ENCODE measurements at places on chromosomes 1 and 21.

DNA sequence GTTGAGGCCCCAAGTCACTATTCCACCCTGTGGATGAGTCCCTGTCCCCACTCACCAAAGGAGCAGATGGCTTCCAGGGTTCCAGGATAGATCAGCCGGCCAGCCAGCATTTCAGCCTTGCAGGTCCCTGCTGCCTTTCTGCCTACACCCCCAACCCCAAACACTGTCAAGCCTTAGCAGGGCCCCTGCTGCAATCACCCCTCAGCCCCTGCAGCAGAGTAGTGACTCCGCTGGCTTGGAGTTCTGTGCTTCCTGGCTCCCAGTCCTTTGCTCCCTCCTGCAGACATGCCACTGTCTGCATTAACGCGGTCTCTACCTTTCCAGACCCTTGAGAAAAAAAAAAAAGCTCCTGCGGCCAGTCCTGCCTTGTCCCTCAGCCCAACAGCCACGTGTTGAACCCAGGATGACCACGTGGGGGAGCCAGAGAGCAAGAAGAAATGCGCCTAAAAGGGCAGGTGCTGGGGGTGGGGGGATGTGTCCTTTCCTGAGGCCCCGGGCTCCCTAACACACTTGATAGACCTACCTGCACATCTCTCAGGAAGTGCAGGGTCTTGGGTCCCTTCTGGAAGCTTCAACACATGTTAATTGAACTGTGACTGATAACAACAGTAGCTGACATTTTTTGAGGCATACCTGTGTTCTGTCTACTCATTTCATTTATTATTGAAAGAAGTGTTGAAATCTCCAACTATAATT lies 37.4 kb downstream of the RASSF5 start:
- peak; percentile 75 for DNase-seq

- DNase-seq = no peak
Measured at GRCh38 chr1:151711951-151712350, 4.7 kb downstream of the CELF3 start.

DNA sequence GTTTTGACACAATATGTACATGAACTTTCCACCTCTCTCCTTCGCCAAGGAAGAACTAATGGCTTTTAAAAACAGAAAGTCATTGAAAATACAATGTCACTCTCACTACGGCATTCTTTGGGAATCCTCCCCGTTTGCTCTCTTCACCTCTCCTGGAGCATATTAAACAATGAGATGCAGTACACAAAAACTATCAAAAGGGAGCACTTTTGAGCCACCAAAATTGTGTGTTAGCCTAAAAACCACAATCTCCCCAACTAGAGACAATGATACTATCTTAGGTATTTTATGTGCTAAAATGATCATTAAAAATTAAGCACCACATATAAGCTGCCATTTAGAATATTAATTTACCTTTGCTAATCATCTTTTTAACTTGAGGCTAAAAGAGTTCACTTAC lies 425.5 kb downstream of the KCTD3 start:
- DNase-seq = no peak

DNA sequence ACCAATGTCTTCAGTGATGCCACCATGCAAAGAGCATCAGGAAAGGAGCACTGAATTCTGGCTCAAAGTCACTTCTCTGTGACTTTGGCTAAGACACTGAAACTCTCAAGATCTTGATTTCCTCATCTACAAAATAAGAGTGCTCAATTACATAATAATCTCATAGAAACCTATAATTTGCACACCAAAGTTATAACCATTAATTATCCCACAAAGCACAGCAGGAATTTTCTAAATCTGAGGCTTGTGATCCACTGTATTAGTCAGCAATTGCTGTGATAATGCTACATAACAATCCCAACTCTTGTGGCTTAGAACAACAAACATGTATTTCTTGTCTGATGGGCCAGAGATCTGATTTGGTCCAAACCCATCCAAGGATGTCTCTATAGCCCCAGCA lies 108.7 kb downstream of the PSMG1 start:
- no peak for DNase-seq

GRCh38 chr21:44681861-44682579 lies at the start of gene KRTAP12-1:
TSS of gene KRTAP12-1 (minus strand) at chr21:44682163. CDS start at chr21:44682123, 40 bp downstream.
- DNase-seq = no peak

- no peak for DNase-seq
Measured at GRCh38 chr1:171881442-171881841, 40.1 kb downstream of the DNM3 start.

GRCh38 chr1:205579711-205580110 lies 52.1 kb downstream of the ELK4 start:
- DNase-seq = no peak

DNA sequence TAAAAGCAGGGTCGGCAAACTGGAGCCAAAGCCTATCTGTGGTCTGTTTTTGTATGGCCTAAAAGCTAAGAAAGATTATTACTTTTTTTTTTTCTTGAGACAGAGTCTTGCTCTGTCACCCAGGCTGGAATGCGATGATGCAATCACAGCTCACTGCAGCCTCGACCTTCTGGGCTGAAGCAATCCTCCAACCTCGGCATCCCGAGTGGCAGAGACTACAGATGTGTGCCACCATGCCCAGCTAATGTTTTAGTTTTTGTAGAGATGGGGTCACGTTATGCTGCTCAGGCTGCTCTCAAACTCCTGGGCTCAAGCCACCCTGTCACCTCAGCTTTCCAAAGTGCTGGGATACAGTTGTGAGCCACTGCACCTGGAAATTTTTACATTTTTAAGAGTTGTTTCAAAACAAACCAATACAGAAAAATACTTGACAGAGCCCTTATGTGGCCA lies 6.5 kb upstream of the GLRX2 start:
- no peak for DNase-seq

DNA sequence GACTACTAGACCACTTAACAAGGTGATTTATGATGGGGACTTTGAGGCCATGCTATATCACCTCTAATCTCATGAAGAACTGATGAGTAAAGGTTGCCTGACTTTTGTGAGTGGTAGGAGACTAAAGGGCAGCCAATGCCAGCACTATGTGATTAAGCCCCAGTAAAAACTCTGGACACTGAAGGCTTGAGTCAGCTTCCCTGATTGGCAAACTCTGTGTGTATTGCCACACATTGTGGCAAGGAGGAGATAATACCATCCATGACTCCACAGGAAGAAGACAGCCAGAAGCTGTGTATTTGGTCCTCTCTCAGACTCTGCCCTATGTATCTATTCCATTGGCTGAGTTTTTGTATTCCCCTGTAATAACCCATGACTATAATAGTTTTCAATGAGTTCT lies 413.3 kb upstream of the ZRANB2 start:
- DNase-seq = no peak

DNA sequence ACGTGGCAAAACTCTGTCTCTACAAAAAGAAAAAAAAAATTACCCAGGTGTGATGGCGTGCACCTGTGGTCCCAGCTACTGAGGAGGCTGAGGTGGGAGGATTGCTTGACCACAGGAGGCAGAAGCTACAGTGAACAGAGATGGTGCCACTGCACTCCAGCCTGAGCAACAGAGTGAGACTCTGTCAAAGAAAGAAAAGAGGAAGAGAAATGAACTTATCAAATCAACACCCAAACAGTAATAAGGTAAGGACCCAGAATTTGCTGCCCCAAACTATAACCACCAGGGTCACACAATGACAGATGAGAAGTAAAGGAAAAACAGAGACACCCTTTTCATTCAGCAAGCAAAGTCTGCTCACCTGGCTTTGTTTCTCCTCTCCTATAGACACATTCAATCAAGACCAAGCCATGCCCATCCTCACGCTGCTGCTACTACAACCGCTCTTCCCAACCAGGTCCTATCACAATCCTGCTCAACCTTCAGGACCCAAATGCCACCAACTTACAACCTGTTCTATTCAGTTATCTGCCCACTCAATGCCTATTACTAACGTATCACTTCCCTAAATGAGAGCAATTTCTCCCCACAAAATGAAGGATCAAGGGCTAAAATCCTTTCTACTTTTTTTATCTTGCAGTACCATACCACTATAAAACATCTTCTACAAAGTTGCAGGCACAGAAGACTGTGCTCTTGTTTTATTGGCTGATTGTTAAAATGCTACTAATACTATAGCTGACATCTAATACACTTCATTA lies 183.5 kb downstream of the RERE start:
- no peak for DNase-seq

DNA sequence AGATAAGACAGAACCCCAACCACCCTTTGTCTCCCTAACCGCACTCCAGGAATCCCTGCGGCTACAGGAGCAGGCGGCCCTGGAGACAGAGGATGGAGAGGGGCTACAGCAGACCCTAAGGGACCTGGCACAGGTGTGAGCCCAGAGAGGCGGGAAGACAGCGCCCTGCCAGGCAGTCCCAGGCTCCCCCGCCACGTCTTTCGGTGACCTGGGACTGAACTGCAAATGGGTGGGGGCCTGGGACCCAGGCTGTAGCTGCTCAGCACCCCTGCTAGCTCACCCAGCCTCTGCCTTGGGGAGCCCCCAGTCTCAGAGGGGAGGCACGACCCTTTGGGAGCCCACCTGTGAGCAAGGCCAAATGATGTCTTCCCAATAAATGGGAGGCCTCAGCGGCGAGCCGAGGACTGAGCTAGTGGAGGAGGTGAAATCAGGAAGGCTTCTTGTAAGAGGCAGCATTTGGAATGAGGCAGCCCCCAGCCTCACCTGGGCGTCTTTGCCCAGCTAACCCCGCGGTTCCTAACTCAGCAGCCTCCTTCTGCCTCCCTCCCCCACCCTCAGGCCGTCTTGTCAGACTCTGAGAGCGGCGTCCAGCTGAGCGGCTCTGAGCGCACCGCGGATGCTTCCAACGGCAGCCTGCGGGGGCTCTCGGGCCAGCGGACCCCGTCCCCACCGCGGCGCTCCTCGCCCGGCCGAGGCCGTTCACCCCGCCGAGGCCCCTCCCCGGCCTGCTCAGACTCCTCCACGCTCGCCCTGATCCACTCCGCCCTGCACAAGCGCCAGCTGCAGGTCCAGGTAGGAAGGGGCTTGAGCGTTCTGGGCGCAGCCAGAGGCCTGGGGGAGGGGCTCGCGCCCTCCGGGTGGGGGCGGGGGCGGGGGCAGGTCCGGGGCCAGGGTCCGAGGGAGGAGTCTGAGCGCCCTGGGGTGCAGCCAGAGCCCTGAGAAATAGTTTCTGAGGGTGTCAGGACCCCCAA lies 16.9 kb downstream of the CROCC start:
- no peak for DNase-seq

DNA sequence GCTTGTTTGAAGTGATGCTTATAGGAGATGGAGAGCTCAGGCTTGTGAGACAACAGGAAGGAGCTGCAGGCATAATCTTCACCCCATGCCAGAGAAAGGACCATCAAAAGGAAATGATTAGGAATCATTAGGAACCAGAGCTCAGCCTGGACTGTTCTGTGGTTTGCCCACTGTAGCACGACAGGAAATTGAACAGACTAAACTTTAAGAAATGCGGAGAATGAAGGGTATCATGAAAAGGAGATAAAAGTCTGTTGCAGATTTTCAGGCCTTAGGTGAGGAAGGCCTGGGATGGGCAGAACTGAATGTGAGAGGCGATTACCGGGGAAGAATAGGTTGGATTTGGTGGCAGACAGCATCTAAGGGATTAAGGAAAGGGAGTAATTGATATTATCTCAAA lies 292.0 kb upstream of the PLXNA2 start:
- no peak for DNase-seq

- no peak for DNase-seq
Measured at GRCh38 chr1:31166462-31166861, 73.2 kb downstream of the NKAIN1 start.

DNA sequence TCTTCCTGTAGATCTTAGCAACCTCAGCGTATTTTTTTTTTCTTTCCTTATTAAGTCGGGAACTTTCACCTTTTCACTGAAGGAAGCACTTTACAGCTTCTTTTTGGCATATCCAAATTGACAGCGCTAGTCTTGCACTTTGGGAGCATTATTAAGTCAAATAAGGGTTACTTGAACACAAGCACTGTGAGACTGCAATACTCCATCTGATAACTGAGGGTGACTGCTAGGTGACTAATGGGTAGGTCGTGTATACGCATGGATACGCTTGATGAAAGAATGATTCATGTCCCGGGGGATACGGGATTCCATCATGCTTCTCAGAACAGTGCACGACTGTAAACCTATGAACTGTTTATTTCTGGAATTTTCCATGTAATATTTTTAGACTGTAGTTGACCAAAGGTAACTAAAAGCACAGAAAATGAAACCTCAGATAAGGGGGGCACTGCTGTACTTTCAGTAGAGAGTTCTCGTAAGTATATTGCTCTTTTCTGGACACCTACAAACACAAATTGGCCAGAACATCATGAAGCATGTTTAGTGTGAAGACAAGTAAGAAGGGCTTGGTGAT lies 364.7 kb downstream of the SMYD3 start:
- no peak for DNase-seq

DNA sequence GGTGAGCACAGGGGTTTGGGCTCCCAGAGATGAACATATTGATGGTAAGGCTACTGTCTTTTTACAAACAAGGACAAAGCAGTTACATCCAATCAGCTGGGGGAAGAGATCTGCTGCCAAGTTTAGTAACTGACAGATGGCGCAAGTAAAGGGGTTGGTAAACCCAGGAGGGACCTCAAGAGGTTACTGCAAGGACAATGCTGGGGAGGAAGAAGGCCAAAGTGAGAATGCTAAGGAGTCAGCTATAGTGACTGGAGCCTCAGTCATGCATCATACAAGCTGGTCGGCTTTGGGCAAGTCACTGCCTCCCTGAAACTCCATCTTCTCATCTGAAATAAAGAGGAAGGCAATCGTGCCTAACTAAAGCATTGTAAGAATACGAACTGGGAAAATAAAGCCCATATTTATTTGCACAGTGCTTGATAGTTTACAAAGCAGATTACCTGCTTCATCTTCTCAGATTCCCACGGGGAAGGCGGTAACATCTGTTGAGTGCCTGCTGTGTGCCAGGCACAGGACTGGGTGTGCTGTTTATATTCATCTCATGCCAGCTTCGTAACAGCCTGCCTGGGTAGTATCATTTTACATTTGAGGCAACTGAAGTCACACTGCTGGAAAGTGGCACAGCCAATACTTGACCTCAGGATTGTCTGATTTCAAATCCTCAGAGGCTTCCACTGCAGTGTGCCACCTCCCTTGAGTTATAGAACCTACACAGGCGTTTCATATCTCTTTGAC lies 114.8 kb downstream of the BEND5 start:
- DNase-seq = no peak

- peak; percentile 53 for DNase-seq
Measured at GRCh38 chr1:203629507-203630082, 3.0 kb downstream of the ATP2B4 start.

DNA sequence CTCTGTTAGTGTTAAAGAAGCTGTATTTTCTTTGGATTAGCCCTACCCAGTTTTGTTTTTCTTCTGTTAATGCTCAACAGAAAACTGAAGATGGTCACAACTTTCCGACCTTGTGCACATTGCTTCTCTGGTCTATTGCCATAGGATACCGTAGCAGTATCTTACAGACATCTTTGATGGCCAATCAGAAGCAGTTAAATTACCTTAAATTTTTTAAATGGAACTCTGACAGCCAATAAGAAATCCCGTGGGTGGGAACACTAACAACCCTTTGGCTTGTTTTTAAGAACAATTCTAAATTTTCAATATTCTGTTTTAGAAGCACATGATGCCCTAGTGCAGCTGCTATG lies 17.2 kb downstream of the NFYC start:
- DNase-seq = no peak

Measured in CD8-positive, alpha-beta memory T cell (primary cell).